ENCODE measurements at places on chromosomes 6 and 20.

GRCh38 chr6:19454001-19454720, 383.0 kb upstream of the ID4 start:
- DNase-seq = no peak

DNA sequence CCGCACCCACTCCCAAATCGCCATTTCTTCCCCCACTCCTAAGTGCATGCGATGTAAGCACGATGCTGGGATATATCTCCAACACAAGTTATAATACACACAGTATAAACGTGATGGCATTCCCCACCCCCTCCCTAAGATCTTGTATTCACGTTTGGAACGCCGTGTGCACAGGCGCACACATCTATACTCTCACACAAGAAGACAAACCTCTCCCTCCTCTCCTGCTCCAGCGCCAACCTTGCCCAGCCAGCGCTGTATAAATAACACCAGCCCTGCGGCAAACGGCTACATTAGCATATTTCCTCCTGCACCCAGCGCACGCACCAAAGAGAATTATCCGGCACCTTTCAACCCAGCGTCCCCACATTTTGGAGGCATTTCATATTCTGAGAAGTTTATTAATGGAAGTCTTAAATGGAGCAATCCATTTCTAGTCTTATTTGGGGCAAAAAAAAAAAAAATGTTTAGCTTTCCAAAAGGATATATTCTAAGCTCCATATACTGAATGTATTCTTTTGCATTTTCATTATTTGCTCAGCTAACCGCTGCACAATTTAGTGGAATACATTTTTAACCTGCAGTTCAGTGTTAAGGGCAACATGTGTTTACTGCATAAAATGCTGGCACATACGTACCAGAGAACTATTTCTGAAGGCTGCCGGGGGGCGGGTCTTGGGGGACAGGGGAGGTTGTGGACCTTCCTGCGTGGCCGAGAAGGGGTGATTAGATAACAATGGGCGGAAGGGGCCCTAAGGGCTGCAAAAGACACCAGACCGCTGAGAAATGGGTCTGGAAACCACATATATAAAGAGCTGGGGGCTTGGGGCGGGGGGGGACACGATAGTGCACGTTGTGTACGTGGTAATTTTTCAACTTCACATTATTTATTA, 1.1 kb upstream of the SLC22A23 start:
- DNase-seq = peak; percentile 50

- peak; percentile 59 for DNase-seq
These were observed 3.9 kb upstream of the LY6G6D start for GRCh38 chr6:31711233-31711632.

DNA sequence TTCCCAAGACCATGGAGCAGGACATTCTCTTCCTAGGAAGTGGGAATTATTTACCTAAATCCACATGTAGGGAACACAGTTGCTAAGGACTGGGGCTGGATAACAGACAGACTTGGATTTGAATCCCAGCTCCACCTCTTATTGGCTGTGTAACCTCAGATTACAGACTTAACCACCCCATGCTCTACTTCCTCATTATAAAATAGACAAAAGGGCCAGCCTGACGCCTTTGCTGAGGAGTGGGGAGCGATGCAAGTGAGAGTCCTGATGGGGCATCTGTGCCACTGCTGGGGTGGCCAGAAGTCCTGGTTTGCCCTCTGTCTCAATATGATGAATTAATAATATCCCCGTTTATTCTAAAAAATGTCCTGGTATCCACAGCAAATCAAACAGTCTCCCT, 46.8 kb downstream of the SPATA2 start:
- DNase-seq = no peak

DNA sequence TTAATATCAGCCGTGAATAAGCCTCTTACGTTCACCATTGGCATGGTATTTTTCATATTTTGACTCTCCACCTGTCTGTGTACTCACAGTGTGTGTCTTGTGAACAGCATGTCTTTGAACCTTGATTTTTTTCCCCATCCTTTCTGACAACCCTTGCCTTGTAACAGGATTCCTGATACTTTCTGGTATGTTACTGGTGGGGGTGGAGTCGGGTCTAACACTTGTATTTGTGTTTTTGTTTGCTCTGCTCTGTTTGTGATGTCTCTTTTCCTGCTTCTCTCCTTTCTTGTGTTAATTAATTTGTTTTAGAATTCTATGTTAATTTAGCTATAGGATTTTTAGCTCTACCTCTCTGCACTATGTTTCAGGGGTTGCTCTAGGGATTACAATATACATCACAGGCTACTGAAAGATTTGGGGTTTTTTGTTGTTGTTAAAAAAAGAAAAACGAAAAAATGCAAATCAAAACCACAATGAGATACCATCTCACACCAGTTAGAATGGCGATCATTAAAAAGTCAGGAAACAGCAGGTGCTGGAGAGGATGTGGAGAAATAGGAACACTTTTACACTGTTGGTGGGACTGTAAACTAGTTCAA, 245.1 kb downstream of the CDH4 start:
- DNase-seq = no peak

GRCh38 chr20:25253606-25254275, 5.9 kb downstream of the PYGB start:
- no peak for DNase-seq

- no peak for DNase-seq
These were observed 233.1 kb upstream of the ZNF217 start for GRCh38 chr20:53826597-53827291.

DNA sequence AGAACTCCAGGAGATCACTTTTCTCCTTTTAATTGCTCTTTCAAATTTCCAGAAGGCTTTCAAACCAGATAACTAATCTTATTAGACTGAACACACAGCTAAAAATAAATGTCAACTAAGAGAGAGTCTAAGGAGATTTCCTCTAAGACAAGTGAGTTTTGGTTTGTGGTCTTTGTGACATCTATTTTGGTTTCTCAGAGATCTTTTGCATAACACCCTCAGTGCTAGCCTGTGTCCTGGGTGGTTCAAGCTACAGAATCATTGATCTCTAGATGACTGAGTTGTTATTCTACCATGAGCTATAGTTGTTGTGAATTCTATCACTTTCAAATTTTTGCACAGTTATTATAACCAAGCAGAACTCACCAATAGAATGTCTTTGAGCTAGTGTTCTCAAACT, 49.1 kb upstream of the PLCB4 start:
- DNase-seq = no peak

DNA sequence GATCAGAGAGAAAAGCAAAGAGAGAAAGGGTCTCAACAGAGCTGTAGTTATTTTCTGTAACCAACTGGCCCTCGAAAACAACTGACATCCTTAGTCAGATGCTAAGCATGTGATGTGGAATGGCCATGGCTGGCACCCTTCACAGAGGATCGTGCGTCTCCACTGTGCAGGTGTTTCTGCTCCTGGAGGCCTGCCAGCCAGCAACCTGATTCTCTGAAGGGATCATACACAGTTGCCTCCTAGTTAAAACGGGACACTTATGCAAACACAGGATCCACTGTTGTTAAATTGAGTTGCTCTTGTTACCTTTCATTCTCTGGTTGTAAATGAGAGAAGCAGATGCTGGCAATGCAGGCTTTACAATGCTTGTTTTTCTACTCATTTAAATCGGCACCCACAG, 148.5 kb downstream of the HDGFL1 start:
- DNase-seq = no peak

DNA sequence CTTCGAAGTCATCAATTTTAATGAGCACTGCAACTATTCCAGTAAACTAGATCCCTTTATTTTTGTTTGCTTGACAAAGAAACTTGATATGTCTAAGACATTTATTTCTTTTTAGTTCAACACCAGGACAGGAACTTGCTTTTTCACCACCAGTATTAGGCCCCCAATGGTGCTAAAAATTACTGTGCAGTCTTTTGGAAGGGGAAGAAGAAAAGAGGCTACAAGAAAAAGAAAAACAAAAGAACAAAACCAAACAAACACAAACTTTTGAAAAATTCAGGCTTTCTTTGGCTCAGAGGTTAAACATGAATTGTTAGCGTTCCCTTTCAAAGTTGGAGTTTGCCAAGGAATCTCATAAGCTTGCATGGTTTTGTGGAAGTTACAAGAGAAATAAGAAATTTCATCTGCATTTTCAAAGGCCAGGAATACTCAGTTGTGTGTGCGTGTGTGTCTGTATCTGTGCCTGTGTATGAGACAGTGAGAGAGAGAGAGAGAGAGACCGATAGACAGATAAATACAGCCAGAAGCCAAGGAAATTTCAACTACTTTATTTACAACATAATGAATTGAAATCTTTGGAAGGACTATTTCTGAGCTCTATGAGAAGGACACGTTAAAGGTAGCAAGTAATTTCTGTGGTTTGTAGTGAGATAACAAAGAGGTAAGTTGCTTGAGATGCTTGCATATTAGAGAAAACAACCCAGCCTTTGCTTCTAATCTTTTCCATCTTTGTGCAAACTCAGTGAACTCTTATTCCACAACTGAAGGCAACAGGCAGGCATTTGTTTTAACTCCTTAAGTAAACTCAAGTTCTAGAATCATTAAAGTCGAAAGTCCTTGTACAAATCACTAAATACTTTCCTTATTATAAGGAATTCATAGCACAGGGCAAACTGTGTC, 171.0 kb upstream of the CITED2 start:
- peak; percentile 39 for DNase-seq

DNA sequence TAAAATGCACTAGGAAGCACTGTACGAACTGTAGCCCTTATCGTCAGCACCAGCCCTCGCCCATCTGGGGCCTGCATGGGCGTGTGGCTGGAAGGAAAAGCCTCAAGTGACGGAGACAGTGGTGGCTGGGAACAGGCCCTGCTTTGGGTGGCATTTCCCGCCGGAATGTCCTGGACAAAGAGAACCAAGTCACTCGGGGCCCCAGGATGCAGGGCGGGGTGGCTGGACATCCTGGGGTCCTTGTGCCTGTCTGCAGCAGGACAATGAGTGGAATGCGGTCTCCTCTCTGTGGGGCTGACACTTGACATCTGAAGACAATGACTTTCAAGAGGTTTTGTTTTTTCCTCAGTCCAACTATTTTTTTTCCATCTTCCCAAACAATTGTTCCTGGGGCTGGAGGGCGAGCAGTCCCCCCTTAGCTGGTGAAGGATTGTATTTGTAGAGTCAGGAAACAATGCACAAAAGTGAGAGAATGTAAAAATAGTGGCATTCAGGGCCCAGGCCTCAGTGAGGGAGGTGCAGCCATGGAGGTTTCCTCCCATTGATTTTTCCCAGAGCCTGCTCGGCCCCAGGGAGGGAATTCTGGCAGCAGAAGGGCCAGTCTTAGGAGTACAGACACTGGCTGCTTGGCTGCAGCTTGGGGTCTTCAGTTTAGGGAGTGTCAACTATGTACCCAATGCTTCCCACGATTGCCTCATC, 64.4 kb downstream of the PREX1 start:
- DNase-seq = peak; percentile 17

DNA sequence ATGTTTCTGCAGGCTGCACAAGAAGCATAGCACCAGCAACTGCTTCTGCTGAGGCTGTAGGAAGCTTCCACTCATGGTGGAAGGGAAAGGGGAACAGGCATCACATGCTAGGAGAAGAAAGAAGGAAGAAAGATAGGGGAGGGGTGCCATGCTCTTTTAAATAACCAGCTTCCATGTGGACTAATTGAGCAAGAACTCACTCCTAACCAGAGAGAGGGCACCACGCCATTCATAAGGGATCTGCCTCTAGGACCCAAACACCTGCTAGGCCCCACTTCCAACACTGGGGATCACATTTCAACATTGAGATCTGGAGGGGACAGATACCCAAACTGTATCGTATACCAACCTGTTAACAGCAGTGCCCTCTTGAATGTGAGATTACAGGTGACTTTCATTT, 46.9 kb upstream of the ARMC2 start:
- DNase-seq = no peak

- no peak for DNase-seq
These were observed 58.4 kb downstream of the TRIM38 start for GRCh38 chr6:26021001-26021349.

DNA sequence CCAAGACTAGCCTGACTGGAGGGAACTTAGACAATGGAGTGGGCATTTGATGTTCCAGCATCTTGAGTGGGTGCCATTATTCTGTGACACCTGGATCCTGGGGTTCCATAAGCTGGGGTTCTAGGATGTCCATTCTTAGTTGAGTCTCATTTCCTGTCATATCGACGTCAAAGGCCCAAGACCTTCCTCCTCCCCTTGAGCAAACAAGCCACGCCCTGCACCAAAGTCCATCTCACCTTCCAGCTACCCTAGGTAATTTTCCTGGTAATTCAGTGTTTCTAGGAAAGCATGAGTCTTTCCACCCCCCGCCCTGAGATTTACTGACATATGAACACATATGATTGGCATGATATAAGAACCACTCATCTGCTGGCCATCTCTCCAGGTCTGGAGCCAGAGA, at the start of gene TRIM40:
Gene TRIM40 (plus strand): TSS at position 384 of the 400 bp plus-strand sequence. CDS start 897 bp downstream, outside the sequence.
- DNase-seq = no peak

DNA sequence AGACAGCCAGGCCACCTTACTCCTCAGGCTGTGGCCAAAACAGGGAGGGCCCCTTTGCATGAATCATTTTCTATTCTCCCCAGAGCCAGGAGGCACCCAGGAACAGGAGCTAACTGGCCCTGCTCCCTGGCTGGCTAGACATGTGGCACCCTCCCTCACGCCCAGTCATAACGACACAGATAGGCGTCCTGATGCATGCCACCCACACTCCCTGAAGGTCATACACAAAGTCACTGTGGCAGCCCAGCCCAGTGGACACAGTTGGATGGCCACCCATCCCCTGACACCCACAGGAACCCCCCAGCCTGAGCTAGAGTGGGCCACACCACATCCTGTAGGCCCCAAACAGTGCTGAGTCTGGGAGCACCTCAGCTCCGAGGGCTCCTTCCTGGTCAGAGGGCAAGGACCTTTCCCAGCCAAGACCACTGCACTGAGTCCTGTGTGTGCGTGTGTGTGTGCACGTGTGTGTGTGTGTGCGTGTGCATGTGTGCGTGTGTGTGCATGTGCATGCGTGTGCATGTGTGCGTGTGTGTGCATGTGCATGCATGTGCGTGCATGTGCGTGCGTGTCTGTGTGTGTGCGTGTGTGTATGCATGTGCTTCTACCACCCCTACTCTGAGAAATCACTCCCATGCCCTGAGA, 21.6 kb downstream of the TFEB start:
- no peak for DNase-seq

DNA sequence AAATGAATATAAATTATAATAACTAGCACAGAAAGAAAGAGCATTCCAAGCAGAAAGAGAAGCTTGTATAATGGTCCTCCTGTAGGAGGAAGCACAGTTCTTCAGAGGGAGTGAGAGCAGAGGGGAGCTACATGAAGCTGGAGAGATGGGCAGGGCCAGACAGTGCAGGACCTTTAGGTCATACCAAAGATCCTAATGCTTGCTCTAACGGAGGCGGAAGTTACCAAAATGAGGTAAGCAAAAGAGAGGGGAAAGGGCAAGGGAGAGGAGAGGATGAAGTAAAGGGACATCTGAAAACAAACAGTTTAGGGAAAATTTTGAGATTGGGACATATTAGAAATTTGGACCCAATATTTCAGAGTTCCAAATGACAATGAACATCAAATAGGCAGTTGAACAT, 50.2 kb downstream of the HBS1L start:
- DNase-seq = no peak

GRCh38 chr6:3762359-3762758, 10.8 kb upstream of the PXDC1 start:
- DNase-seq = no peak

- no peak for DNase-seq
These were observed 41.1 kb downstream of the FBXO5 start for GRCh38 chr6:152941746-152942145.

- no peak for DNase-seq
These were observed 1.4 kb downstream of the OTOR start for GRCh38 chr20:16749573-16749972.
